ENCODE measurements at places on chromosomes 2 and 18.

DNA sequence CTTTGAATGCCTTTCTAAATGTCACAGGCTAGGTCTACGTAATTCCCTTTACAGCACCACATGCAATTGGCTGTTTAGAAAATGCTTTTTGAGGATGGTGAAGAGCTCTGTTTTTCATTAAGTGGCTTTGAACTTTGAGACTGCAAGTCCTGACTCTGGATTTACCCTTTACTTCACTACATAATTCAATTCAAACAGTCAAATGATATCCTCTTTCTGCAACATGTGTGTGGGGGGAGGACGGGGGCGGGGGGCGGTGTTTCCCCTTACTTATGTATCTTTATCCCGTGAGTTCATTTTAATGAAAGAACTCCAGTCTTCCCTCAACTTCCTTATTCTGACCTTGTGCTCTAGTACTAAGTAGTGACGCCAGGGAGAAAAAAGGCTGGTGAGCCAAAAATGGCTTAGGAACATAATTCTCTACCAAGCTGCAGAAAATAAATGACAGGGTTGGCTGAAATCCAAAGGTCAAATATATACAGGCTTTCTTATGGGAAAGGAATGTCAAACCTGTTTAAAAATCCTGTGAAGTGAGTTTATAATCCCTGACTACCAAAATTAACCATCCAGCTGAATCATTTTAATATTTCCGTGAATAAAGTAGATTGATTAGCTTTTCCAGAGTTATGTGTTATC, 119.6 kb downstream of the SLC8A1 start:
- DNase-seq, result no peak

DNA sequence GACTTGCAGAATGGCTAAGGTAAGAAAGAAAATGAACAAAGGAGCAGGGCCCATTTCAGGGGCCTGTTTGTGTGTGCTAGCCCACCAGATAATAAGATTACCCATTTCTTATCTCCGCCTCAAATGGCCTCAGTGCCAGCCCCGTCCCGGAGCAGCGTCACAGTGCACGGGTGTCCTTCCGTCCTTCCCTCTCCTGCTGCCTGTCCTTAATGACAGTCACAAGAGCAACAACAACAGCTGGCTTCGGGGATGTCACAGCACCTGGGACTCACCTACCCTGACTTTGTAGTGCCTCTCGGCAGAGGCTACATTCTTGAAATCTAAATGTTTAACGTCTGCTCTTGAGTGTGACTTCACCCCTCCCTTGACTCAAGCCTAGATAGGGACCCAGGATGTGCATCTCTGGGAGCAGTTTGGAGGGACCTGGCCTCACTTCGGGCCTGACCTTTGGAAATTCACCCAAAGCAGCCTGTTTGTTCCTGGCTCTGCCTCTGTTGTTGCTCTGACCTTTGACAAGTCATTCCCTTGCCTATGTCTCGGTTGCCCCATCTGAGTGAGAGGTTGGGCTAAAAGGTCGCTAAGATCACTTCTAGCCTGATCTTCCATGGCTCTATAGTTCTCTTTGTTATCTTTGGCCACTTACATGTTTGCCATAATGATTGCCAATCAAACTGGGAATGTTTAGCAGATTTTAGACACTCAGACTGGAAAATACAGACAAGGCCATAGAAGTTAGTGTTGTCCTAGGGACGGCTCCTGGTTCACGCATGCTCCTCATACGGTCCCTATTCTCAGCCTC, 122.5 kb downstream of the KLHL29 start:
- no peak for DNase-seq

GRCh38 chr18:61854578-61855448, 38.0 kb downstream of the RNF152 start:
- DNase-seq, result no peak

DNA sequence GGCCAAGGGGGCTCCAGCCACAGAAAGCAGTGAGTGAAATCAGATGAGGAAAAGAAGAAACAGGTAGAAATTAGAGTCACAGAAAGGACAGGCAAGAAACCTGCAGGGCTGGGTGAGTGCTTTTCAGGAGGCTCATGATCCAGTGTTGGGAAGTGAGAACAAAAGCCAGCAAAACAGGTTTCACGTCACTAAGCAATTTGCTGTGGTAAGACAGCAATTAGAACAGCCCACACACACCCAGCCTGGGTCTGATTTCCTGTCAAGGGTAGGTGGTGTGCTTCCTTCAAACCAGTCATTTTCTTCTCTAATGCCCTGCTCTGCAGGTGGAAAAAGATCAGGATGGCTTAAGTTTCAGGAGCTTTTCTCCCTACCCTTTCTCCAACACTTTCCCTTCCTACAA, 52.9 kb upstream of the XDH start:
- no peak for DNase-seq

GRCh38 chr2:38744399-38744780, 6.8 kb downstream of the SRSF7 start:
- no peak for DNase-seq

GRCh38 chr2:172096626-172097547, 5.8 kb downstream of the DLX2 start:
- no peak for DNase-seq

GRCh38 chr2:202689898-202690297, 55.1 kb downstream of the FAM117B start:
- DNase-seq, result no peak

GRCh38 chr2:2879071-2879470, 498.5 kb downstream of the EIPR1 start:
- no peak for DNase-seq

DNA sequence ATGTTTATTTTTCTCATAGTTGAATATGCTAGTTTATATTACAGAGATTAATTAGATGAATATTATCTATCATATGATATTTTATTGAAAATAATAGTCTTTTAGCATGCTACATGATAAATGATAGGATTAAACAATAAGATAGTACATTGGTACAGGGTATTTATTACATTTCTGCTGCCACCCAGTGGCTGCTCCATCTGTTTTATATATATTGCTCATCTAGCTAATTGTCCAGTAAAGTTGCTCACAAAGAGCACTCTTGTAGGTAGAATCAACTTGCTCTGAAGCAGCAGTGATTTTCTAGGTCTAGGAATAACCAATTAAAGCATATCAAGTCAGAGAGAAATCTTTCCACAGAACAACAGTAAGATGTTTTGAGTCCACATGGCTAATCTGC, 183.3 kb downstream of the ASXL3 start:
- no peak for DNase-seq
